ENCODE measurements at places on chromosomes 12 and 14. TPM values are rescaled to one million over a fixed set of nuclear protein-coding genes. Genes with fewer than 3 reads are reported as not detected.

- DNase-seq = peak; percentile 50
- no peak overlapping the region for H3K4me3 ChIP-seq
- no peaks in the 10 kb centered on the region for H3K4me1 ChIP-seq
- H3K27me3 ChIP-seq = no peaks in the 10 kb centered on the region
- H3K36me3 ChIP-seq = no peaks in the 10 kb centered on the region
Measured at GRCh38 chr12:79317179-79317847, 373.5 kb downstream of the PAWR start.

DNA sequence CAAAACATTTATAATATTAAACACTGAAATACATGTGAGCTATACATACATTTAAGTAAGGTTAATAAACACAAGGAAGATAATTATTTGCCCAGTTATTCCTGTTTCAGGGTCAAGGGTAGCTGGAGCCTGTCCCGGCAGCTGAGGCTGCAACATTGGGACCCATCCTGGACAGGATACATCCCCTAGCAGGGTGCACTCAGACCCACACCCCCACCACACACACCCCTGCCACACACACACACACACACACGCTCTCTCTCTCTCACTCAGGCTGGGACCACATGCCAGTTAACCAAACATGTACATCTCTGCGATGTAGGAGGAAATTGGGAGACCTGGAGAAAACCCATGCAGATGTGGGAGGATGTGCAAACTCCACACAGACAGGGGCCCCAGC is 112.6 kb upstream of the TMCC3 start:
- no peaks in the 10 kb centered on the region for H3K4me1 ChIP-seq
- no peak overlapping the region for H3K27ac ChIP-seq
- DNase-seq = no peak
- no peaks in the 10 kb centered on the region for H3K36me3 ChIP-seq
- H3K4me3 ChIP-seq = no peak overlapping the region

- H3K36me3 ChIP-seq = no peaks in the 10 kb centered on the region
Measured at GRCh38 chr12:61502179-61502578, 758.0 kb upstream of the USP15 start.

DNA sequence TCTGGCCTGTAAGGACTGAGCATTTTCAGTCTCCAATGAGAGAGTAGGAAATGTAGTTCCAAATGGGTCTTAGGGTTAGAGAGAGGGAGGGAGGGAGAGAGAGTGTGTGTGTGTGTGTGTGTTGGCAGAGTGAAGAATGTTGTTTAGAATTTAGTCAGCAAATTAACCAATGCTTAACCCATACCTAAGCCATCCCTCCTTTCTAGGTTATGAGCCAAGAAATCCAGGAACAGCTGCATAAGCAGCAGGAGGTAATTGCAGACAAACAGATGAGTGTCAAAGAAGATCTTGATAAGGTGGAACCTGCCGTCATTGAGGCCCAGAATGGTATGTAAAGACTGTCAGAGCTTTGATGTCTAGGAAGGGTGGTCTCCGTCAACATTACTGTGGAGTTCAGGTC is 56.9 kb downstream of the HSP90AA1 start:
- no peak overlapping the region for H3K4me3 ChIP-seq
- no peaks in the 10 kb centered on the region for H3K4me1 ChIP-seq
- no peak overlapping the region for H3K27ac ChIP-seq
- no peaks in the 10 kb centered on the region for H3K27me3 ChIP-seq
- H3K36me3 ChIP-seq = peaks cover 6% of the 10 kb centered on the region
- no peak for DNase-seq

DNA sequence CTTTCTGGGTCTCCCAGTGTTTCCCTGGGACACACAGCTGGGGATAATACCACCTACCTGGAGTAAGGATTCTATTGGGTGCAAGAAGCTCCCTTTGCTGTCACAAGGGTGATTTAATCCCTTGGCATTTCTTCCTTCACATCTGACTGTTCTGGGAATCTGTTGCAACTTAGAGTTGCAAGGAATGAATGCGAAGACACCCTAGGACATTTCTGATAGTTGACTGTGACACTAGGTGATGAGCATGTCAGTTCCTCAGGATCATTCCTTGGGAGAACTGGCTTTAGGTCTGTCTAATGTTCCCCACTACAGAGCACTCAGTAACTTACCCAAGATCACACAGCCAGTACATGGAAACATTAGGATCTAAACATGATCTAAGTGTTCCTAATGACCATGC is 593.6 kb downstream of the NRXN3 start:
- no peaks in the 10 kb centered on the region for H3K27me3 ChIP-seq
- no peaks in the 10 kb centered on the region for H3K4me1 ChIP-seq
- no peak overlapping the region for H3K27ac ChIP-seq

DNA sequence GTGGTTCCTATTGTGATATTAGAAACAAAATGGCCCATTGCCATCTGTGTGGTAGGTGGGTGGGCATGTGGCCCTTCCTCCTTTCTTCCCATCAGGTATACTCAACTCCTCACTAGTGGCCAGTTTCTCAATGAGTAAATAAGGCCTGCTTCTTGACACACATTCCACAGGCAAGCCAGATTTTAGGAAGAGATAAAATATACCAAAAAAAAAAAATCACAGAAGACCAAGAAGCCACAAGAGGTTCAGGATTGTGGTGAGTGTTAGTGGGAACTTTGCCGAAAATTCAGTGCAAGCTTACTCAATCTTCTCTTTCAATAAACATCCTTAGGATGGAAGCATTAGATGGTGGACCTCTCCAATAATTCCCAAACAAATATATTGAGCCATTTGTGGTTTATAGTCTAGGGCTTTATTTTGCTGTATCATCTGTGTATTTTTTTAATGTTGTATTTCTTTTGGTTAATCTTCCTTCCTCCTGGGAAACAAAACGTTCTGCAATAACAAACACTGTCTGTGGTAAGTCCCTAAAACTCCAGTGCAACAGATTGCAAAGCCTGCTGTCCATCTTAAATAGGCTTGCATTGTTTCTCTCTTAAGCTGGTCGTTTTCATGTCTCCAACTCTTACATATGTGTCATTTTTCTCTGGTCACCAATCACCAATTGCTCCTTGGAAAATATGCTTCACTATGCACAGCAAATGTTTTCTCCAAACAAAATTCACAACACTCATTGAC is 289.9 kb upstream of the KITLG start:
- no peaks in the 10 kb centered on the region for H3K4me1 ChIP-seq
- no peak overlapping the region for H3K27ac ChIP-seq
- no peak for DNase-seq

GRCh38 chr14:75370416-75371205 is 57.2 kb upstream of the JDP2 start:
- no peaks in the 10 kb centered on the region for H3K36me3 ChIP-seq
- no peaks in the 10 kb centered on the region for H3K4me1 ChIP-seq
- H3K27ac ChIP-seq = no peak overlapping the region
- no peak overlapping the region for H3K4me3 ChIP-seq
- DNase-seq = no peak
- no peaks in the 10 kb centered on the region for H3K27me3 ChIP-seq

VAMP1 gene
- 23.9 TPM for total RNA-seq

KCNK10 gene
- total RNA-seq = not detected

VASH1 gene
- 42.7 TPM for total RNA-seq

PLEKHG7 gene
- total RNA-seq = not detected

GSC gene
- 1.3 TPM for total RNA-seq

SLC10A1 gene
- total RNA-seq = not detected
